ENCODE measurements at places on chromosomes 5 and 9.

GRCh38 chr9:23811633-23812032, 14.4 kb downstream of the ELAVL2 start:
- DNase-seq: no peak

DNA sequence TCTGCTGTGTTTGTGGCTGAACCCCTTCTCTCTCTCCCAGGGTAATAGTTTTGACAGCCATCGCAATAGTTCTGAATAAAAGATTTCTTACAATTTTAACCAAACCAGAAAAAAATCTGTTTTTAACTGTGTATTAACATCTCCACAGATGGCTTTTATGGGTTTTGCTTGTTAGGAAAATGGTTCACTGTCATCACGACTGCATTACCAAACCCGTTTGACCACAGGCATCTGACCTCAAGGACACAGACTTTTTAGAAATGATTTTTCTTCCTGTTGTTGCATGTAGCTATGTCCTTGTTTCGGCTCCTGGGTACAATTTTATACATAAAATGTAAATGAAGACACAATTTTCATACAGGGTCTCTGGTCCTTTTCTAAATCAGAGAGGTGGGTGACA, 316.1 kb downstream of the IRX1 start:
- DNase-seq: no peak

DNA sequence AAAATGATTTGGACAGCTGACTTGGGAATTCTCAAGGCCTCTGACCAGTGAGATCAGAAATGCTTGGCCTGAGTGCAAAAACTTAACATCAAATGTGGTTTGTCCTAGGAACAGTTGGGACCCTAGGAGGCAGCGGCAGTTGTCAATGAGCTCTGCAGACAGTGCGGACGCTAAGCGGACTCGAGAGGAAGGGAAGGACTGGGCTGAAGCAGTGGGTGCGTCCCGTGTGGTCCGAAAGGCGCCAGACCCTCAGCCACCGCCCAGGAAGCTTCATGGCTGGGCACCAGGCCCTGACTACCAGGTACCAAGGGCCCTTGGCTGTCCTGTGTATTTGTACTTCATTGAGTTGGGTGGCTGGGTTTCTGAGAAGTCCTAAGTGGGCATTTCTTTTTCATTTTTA, 43.7 kb upstream of the POMT1 start:
- no peak for DNase-seq

GRCh38 chr5:106121972-106122605, 1548.6 kb downstream of the EFNA5 start:
- DNase-seq: no peak

GRCh38 chr5:41776435-41776834, 93.8 kb downstream of the OXCT1 start:
- DNase-seq: no peak

- DNase-seq: no peak
Observed at GRCh38 chr9:123422635-123423310, 66.8 kb downstream of the CRB2 start.

GRCh38 chr9:16410601-16411280, 459.7 kb downstream of the BNC2 start:
- DNase-seq: no peak

DNA sequence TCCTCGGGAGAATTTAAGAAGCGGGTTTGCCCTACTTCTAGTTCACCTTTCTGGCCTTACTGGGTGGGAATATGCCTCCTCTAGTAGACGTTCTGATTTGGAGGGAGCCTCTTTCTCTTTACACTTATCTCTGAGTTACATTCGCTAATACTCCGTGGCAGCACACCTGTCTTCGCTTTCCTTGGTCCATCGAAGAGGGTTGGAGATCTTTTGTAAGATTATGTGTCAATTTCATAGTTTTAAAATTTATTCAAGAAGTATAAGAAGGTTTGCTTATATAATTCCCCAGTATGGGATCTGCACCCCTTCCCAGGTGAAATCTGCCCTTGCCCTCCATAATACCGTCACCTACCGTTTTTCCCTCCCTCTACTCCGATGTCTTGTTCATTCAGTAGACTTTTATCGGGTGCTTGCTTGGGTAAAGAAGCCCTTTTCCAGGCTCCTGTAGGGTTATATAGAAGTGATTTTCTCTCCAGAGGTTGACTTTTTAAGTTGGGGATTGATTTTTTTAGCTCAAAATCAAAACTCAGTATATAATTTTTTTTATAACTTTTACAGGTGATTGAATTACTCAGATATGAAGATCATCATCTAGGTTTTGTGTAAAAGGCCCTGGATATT, 1.1 kb downstream of the GPBP1 start:
- DNase-seq: peak; percentile 8

GRCh38 chr9:133976191-133976861, 15.8 kb downstream of the VAV2 start:
- no peak for DNase-seq

GRCh38 chr5:58074222-58074621, 385.7 kb downstream of the PLK2 start:
- DNase-seq: no peak

DNA sequence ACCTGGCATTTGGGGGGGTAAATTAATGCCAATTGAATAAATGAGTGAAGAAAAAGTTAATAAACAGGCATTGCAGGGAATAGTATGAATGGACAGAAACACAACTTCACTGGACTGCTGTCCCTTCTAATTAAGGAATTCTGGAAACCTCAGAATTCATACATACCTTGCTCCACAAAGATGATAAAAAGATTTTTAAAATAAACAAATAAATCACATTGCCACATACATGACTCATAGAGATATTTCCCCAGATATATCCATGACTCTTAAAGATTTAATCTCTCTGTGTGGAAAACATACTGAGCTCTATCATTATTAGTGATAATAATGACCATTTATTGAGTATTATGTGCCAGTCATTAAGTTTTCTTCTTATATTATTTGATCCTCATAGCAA, 469.0 kb upstream of the MEF2C start:
- no peak for DNase-seq

GRCh38 chr5:122612901-122613300, 162.0 kb upstream of the SNX2 start:
- no peak for DNase-seq

Measured in NCI-H146 (cell line).